ENCODE measurements at places on chromosomes 7 and 10.

- DNase-seq, result no peak
Observed at GRCh38 chr10:122098924-122099323, 110.0 kb downstream of the TACC2 start.

DNA sequence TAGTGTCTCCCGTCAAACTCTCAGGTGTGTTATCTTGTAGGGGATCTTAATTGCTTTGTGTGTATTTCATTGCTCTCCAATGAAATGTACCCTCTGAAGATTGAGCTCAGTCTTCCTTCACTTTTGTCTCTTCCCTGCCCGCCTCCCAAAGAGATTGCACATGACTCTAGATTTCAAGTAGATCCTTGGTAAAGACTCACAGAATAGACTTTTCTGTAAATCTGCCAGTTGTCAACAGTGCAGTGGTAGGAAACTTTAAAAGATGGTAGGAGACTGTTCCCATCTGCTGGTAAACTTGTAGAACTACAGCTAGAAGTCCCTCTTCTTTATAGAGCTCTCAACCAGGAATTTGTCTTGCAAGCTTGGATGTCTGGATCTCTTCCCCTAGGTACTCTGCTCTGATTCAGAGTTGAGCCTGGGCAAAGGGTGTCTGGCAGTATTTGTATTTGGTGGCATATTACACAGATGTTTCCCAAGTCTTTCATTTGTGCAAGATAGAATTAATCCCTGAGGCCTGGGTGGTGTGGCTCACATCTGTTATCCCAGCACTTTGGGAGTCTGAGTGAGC lies 9.6 kb downstream of the CCL26 start:
- DNase-seq, result peak; percentile 28

DNA sequence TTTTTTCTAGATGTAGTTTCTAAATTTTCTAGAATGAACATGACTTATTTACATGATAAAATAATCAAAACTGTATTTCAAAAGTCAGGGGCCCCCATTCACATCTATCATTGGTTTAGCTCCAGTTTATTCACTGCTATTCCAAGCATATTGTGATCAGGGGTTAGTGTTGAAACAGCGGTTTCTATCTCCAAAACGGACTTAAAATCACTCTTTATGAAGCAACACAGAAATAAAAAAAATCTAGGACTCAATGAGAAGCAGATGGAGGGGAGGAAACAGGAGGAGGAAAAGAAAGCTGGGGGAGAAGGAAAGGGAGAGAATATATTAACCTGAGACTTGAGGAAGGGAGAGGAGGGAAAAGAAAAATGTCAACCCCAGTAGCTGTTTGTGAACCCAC lies 14.8 kb upstream of the CH25H start:
- no peak for DNase-seq

DNA sequence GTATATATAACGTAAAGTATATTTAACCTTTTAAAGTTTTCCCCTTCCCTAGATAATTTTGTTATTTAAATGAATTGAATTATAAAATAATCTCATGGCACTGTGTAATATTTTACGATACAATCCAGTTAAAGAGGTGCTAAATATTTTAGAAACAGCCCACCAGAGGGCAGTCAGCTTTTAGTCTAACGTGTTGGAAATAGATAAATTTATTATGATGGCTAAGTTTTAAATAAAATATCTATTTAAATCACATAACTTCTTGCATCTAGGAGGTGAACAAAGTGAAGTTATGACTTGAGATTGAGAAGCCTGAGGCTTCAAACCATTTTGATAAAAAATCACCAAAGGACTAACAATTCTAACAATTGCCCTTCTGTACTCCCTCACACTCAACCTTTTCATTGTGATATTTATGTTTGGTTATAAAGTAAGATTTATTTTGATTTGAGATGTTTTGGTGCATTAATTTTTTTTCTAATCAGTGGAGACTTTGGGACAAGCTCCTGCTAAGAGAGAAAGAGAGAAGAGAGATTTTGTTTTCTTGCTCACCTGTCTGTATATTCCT lies 171.5 kb upstream of the SP4 start:
- DNase-seq, result peak; percentile 61

DNA sequence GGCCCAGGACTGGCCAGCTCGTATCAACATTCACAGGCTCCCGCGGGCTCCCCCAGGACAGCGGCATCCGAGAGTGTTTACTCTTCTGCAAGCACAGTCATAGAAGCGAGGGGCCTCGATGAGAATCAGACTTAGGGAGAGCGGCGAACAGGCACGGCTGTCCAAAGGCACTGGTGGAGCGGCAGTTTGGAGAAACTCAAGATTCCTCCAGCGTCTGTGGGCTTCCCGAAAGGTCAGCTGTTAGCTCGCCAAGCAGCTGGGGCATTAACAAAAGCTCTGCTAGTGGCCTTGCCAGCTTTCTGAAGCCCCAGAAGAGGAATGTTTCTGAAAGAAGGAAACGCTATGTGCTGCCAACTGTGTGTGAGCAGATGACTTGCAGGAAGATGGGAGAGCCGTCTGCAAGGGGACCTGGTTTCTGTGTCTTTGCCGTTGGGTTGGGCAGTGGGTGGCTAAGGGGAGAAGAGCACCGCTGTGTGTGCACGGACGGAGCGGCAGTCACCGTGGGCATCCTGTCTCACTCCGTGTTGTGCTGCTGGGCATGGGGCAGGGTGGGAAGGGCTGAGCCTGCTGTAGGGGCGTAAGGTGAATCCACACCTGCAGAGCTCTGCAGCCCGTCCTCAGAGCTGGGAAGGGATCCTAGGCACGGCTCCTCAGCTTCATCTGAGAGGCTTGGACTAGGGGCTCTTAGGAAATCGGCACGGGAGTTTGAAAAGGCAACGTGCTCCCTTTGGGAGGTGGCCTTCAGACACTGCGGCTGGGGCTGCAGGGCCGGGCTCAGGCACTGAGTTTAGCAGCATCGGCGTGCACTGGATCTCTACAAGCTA lies 42.1 kb downstream of the AMZ1 start:
- DNase-seq, result no peak

- DNase-seq, result peak; percentile 39
Observed at GRCh38 chr10:50600286-50600685, 23.5 kb downstream of the SGMS1 start.

- no peak for DNase-seq
Observed at GRCh38 chr10:102904346-102904745, 13.7 kb upstream of the CNNM2 start.

- no peak for DNase-seq
Observed at GRCh38 chr10:48207853-48208252, 66.6 kb downstream of the FRMPD2 start.

- no peak for DNase-seq
Observed at GRCh38 chr10:77541944-77542343, 95.7 kb downstream of the KCNMA1 start.

DNA sequence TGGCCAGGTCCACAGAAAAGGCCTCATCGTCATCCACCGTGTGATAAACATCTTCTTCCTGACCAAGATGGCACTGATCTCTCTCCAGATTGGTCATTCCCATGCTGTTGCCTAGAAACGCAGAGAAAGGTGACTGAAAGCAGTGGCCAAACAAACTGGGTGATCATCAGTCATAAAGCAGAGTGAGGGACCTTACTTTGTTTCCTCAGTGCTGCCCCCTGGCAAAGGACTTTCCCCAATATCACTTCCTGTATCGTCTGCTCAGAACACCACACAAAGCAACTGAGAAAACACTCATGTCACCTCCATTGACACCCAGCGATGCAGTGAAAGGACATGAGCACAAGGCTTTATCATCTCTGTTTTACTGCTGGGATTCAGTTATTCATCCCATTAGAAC lies 40.0 kb upstream of the TM9SF3 start:
- DNase-seq, result no peak

- DNase-seq, result no peak
Observed at GRCh38 chr10:18523025-18523424, 128.4 kb downstream of the NSUN6 start.

DNA sequence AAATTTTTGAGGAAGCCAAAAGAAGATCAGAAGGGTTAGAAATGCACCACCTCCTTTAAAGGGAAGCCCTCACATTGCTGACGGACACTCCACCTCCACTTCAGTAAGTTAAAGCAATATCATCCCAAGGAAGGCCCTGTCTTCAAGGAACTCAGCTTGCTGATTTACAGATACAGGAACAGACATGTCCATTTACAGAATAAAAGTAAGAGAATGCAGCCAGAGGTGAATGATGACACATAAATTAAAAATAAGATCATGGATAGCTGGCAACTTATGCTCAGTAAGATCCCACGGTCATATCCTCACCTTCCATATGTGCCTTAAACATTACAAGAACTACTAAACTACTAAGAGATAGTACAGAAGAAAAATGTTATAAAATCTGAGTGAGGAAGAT lies 20.4 kb downstream of the GRB10 start:
- no peak for DNase-seq

DNA sequence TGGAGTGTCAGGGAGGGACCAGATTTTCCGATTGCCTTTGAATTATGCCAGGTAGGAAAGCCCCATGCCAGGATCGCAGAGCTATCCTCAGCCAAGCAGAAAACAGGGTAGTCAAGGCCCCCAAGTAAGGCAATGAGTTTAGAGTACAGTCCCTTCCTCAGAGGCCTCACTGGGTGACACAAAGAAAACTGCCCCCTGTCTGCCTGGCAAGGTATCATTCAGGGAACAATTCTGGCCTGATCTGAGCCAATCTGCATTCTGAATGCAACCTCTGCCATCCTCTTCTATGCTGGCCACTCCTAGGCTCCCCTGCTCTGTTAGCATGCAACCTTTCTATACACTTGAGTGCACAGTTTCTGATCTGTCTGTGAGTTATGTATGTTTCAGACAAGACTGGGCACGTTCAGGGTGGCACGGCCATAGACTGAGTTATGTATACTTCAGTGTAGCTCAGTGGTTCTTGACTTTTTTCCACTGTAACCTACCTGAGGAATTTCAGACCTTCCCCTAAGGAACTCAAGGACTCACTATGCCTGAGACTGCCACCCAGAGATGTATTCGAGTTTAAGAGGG lies 336.8 kb downstream of the PLXNA4 start:
- peak; percentile 55 for DNase-seq

DNA sequence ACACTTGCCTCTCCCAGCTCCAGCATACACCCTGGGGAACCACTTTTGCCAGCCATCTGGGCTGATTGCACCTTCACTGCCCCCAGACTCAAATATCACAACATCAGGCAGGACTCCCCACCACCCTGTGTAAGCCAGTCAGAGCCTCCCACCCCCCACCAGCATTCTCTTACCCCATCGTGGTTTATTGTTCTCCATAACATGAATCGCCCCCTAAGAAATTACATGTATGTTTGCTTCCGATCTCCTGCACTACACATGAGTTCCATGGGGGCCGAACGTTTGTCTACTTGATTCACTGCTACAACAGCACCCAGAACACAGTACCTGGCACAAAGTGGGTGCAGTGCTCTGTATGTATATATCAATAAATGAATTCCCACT lies 39.4 kb downstream of the CREB3L2 start:
- no peak for DNase-seq

DNA sequence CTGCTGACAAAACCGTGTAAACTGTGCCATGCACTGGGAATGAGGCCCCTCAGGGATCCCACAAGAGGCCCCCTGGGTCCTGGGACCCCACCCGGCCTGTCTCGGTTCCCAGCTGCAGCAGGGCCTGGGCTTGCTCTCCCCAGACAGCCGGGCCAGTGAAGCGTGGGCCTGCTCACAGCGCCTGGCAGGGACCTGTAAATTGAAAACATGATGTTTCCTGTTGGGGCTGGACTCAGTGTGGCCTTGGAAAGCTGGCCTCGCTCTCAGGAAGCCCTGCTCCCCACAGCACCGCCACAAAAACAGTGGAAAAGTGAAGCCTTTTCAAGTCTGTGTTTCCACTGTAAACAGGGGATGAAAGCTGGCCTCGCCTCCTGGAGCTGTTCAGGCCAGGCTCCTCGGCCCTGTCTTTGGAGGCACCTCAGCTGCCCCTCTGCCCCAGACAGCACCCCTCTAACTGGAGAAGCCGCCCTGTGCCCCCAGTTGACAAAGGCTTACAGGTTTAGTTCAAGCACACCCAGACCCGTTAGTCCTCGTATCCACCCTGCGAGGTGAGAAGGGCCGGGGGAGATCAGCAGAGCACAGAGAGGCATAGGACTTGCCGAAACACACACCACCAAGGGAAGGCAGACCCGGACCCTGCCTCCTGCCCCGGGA lies 108.3 kb downstream of the ZMIZ1 start:
- DNase-seq, result no peak

- DNase-seq, result no peak
Observed at GRCh38 chr10:58064714-58065528, 202.8 kb downstream of the IPMK start.

GRCh38 chr10:30491204-30491915 lies 57.4 kb downstream of the MAP3K8 start:
- no peak for DNase-seq

DNA sequence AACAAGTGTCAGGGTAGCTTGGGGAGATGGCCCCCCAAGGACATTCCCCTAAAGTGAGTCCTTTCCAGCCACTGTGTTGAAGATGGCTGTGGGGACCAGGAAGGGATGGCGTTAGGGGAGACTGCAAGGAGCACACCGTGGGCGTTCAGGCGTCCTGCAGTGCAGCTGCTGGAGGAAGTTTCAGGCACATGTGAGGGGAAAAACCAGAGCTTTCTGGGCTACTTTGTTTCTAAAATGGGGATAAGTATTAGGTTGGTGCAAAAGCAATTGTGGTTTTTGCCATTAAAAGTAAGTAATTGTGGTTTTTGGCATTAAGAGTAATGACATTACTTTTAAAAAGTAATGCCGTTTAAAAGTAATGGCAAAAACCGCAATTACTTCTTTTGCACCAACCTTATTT lies 14.3 kb downstream of the PRF1 start:
- no peak for DNase-seq

- DNase-seq, result no peak
Observed at GRCh38 chr10:132865851-132866600, 76.3 kb downstream of the CFAP46 start.

DNA sequence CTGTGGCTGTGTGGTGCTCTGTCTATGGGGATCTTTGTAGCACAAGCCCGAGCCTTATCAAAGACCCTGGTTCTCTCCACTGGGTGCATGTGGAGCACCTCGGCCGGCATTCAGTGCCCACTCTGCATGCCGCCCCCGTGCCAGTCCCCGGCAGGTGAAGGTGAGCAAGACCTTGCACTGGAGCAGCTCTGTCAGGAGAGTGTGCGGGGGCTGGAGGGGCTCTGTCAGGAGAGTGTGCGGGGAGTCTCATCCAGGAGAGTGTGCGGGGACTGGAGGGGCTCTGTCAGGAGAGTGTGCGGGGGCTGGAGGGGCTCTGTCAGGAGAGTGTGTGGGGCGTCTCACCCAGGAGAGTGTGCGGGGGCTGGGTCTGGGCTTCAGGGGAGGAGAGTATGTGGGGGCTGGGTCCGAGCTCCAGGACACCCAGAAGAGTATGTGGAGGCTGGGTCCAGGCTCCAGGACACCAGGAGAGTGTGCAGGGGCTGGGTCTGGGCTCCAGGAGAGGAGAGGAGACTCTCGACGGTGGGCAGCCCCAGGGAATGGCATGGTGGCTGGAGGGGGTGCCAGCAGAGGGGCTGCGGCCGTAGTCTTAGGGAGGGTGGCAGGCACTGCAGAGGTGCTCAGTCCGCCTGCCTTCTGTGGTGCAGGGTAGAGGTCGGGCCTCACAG lies 40.8 kb downstream of the INPP5A start:
- no peak for DNase-seq
